ENCODE measurements at places on chromosomes 2 and 18. TPM values are rescaled to one million over a fixed set of nuclear protein-coding genes. Genes with fewer than 3 reads are reported as not detected.

DNA sequence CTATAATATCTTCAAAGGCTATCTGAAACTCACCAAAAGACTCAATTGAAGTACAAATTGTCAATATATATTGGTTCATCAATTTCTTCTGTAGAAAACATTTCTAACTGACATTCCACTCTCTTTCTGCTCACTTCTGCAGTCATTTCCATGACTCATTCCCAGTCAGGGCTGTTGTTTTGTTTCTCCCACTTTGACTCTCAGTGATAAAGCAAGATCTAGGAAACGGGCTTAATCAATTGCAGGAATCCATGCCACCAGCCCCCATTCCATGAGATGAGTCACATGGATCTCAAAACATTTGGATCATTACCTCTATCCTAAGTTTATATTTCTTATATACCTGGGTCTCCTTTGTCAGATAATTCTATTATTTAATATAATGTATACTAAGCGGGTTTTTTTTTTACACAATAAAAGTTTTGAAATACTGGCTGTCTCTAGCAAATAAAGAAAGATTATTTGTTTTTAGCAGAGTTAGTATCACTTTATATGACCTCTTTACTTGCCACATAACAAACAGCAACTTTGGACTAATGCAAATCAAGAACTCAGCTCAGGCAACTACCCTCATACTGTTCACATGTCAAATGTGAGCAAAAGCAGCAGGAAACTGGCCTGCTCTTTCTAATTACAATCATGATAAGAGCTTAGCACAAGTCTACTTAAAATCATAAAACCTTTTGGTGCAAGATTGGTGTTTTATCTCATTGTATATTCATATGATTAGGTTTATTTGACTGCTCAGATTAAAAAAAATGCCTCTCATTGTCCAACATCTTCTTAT, 251.1 kb upstream of the PIK3C3 start:
- DNase-seq = no peak

DNA sequence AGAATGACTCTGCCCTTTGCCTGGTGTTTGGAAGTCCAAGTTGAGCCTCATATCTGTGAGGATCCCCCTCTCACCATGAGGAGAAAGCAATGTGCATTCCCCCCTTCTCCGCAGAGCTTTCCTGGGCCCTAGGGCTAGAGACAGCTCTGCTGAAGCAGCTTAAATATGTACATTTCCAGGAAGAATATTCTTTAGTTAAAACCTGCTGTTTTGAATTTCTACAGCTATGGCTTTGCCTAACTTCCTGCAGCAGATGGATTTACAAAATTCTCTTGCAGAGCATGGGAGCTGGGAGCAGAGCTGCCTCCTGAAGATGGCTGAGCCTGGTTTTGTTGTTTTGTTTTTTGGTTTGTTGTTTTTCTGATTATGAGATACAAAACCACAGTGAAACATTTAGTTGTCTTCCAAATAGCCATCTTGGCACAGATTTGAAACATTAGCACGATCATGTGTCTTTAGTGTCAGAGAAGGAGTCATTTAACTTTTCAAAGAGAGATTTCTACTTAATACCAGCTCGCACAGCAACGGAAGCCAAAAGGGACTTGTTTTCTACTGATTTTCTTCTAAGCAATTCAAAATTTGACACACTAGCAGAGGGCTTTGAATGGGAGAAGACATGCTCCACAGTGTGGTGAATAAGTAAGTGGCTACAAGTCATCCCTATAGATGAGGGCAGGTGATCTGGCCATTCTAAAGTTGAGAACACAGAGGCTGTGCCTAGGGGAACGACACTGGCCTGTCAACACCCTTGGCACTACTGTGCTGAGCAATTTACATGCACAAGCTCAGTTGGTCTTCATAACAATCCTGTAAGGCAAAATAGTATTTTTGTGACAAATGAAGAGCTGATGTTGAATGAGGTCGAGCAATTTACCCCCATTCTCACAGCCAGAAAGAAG, 222.6 kb downstream of the MREG start:
- no peak for DNase-seq

- DNase-seq = no peak
These were observed 37.4 kb upstream of the NOL4 start for GRCh38 chr18:34261865-34262780.

The CCDC68 gene
- not detected for total RNA-seq

DNA sequence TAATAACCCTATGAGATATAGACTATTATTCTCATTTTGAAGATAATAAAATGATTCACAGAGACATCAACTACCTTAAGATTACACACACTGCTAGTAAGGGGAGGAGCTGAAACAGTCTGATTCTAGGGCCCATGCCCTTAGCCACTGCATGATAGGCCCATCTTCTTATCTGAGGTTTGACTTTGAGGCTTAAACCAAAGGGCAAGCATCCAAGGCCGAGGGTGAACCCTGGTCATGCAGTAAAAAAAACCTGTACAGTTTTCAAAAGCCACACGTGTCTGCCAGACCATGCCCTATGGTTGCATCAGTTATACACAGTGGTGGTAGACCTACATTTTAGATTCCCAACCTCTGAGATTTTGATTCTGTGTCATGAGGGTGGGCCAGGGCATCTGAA, 44.8 kb downstream of the POLE4 start:
- DNase-seq = no peak

The GNLY gene
- 0.43 TPM for total RNA-seq

DNA sequence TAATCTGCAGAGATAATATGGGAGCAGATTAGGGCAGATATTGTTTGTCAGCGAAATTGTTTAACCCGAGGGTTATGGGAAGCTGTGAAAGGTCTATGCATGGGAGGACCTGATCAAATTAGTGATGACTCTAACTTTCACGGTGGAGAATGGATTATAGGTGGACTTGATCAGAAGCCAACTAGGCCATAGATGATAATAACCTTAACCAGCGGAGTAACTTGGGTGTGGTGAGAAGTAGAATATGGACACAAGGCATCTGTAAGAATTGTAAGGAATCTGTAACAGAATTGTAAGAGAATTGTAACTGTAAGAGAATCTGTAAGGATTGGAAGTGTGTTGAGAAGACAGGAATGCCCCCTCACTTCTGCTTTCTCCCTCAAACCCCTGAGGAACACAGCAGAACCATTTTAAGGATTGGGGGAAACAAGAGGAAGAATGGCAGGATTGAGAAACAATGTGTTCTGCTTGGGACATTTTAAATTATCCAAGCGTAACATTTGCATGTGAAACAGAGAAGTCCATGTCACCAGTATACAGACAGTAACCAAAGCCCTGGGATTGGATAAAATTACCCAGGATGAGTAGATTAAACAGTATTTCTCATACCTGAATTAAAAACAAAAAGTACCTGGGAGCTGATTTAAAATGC, 14.9 kb upstream of the SLC39A10 start:
- DNase-seq = no peak

GRCh38 chr2:185955050-185955449, 216.4 kb downstream of the FSIP2 start:
- DNase-seq = no peak

DNA sequence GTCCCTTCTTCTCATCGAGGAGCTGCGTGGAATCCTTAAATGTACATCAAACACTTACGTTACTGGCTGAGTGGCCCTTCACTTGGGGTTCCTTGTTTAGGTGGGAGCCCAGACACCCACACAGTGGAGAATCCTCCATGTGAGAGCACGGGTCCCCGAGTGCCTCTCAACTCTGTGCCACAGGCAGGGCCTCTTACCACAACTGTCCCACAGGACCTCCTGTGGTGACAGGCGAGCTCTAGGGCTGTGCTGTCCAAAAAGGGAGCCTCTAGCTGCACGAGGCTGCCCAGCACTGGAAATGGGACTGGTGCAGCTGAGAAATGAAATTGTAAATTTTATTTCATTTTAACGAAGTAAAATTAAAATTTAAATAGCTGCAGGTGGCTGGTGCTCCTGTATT, 145.7 kb downstream of the DYSF start:
- no peak for DNase-seq

- no peak for DNase-seq
These were observed 14.3 kb downstream of the POLR2D start for GRCh38 chr2:127843677-127844076.

GRCh38 chr2:151198645-151199044, 63.0 kb downstream of the RBM43 start:
- no peak for DNase-seq

GRCh38 chr2:39356922-39357639, 80.0 kb downstream of the MAP4K3 start:
- DNase-seq = no peak

The SIX2 gene
- total RNA-seq = 0.11 TPM

- DNase-seq = no peak
These were observed 916.0 kb upstream of the CELF4 start for GRCh38 chr18:38481576-38481975.

GRCh38 chr18:59954755-59955156, 55.0 kb downstream of the PMAIP1 start:
- no peak for DNase-seq

DNA sequence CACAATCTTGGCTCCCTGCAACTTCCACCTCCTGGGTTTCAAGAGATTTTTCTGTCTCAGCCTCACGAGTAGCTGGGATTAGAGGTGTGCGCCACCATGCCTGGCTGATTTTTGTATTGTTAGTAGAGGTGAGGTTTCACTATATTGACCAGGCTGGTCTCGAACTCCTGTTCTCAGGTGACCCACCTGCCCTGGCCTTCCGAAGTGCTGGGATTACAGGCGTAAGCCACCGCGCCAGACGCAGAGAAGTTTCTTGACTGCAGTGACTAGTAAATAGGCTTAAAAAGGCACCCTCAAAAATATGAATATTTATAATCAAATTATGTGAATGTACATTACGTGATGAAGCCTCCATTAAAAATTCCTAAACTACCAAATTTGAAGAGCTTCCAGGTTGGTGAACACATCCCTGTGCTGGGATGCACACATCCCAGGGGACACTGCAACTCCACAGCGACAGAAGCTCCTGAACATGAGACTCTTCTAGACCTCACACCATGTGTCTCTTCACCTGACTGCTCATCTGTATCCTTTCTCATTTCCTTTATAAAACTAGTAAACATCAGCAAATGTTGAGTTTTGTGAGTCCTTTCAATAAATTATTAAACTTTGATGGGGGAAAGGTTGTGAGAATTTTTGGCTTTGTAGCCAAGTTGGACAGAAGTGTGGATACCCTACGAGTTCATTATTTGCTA, 203.3 kb upstream of the SPOPL start:
- DNase-seq = no peak

DNA sequence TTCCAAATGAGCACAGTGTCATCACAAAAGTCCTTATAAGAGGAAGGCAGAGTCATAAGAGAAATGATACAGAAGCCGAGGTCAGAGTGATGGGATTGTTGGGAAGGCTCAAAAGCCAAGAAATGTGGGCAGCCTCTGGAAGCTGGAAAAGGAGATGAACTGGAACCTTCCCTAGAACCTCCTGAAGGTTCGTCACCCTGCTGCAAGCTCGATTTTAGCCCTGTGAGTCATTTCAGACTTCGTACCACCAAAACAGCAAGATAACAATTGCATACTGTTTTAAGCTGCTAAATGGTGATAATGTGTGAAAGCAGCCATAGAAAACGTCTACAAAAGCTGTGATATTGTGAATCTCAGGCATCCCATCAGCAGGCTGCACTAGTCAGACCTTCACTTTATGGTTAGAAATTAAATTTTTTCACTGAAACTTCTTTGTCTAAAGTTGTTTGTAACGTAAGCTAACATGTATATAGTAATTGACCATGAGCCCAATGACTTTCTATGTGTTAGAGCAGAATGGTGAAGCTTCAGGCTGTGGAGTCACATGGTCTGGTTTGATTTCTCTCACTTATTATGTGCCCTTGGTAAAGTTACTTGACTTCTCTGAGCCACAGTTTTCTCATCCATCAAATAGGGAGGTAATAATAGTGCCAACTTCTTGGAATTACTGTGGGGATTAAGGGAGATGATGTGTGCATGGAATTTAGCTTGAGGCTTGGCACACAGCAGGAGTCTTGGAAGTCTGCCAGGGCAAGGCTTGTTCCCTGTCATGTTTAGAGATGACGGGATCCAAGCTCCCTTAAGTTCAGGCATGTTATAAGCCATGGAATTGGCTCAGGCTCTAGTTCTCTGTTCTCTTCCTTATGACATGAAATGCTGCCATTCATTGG, 132.0 kb upstream of the CCDC195 start:
- DNase-seq = no peak

The ID2 gene
- 240 TPM for total RNA-seq

The MEX3C gene
- total RNA-seq = 88.9 TPM

DNA sequence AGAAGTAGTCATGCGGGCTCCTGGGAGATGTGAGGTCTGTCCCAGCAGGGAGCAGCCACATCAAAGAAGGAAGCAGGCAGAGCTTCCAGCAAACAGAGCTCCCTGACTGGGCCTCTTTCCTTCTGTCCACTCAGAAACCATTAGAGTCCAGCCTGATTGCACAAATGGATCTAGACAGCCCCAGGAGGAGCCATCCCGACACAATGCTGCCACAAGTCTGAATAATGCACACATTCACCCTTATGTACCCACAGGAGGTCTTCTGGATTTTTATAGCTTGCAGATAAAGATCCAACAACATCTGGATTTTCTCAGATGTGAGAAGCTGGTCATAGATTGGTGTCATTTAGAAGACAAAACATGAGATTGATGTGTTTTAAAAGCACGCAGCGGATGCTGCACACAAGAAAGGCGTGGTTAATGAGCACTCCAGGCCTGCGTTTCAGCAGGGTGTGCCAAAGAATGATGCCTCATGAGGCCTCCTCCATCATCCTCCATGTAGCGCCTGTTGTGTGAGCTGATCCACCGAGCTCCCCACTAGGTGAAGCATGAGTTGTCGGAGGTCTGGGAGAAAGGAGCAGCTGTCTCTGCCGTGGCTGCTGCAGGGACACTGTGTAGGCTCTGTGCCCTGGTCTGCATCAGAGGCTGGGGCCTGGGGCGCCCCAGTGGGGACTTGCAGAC, 60.6 kb downstream of the MTCL1 start:
- no peak for DNase-seq

DNA sequence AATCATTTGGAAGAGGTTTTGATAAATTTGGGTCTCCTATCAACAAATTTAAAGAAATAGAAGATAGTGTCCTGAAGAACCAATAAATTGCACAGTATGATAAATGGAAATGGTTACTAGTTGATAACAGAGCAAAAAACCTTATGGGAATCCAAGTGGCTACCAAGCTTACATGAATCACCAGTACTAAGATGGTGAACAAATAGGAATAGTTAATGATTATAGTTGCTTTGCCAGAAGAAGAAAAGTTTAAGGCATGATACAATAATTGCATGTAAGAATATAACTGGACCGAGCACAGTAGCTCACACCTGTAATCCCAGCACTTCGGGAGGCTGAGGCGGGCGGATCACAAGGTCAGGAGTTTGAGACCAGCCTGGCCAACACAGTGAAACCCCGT, 19.6 kb upstream of the INO80D start:
- DNase-seq = no peak

DNA sequence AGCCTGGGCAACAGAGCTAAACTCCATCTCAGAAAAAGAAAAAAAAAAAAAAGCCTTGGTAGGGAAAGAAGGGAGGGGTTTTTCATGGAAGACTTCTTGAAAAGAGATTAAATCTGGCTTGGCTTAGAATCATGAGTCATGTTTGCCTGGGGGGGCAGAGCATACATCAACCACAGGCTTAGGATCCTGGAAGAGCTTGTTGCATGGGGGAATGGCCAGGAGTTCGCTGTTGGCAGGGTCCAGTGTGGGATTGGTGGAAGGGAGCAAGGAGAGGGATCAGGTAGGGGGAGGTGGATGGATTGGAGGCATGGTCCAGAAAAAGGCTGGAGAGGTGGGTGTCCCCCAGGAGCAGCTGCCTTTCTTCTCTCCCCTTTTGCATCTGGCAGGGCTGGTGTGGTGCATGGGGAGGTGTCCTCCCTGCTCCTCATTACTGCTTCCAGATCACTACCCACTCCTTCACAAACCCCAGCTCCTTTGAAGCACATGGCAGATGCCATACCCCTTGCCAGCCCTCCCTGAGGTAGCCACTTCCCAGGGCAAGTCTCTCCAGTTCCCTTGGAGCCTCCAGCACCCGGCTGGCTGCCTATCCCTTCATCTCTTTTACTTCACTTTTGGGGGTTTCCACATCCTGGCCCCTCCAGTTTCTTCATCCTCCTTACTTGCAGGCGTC, 2.5 kb downstream of the ARMC9 start:
- no peak for DNase-seq

All from mesothelial cell of epicardium (in vitro differentiated cells).